ENCODE measurements at places on chromosomes 4 and X. TPM values are rescaled to one million over a fixed set of nuclear protein-coding genes. Genes with fewer than 3 reads are reported as not detected.

FAM200B gene
- total RNA-seq = 58.3 TPM

- peaks cover 18% of the 10 kb centered on the region for H3K4me1 ChIP-seq
- peak overlapping the region; percentile 66 for H3K4me3 ChIP-seq
- DNase-seq = no peak
- peaks cover 34% of the 10 kb centered on the region for H3K27me3 ChIP-seq
- no peaks in the 10 kb centered on the region for H3K36me3 ChIP-seq
These were observed 1.3 kb downstream of the MTHFD2L start for GRCh38 chr4:74159143-74159709.

UCP1 gene
- 0.28 TPM for total RNA-seq

TMPRSS11A gene
- not detected for total RNA-seq

DNA sequence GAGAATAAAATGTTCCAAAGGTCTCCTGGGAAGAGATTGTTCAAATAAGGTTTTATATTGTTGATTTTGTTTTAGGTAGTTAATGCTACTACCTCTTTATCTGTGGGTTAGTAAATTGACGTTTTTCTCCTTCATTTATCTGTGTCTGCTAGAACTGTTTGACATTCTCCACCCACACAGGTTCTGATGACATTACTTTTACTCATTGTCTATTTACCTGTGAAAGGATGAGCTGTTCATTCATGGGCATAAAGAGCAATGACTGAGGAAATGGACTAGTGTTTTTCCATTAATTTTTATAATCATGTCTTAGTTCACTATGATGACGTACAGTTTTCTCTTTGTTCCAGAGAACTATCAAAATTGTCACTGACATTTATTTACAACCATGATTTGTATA, 75.6 kb downstream of the CPE start:
- no peak overlapping the region for H3K27ac ChIP-seq

All from neural progenitor cell (in vitro differentiated cells).